Iris pigment epithelial cell (primary cell): ENCODE measurements at places on chromosomes 6 and 20.

DNA sequence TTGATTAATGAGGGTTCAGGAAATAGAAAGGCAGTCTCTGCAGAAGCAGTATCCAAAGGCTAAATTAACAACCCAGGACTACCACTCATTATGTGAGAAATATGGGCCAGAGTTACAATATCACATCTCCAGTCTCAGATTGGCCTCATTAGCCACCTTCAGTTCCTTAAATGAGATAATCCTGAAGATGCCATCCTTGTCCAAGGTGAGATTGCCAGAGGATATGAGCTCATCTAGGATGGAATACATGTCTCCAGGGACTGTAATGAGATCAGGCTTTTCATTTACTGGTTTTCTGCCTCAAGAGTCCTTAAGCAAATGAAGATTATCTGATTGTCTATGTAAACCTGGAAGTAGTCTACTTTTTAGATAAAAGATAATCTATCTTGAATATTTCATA lies 196.3 kb downstream of the FUT9 start:
- no peak for DNase-seq

DNA sequence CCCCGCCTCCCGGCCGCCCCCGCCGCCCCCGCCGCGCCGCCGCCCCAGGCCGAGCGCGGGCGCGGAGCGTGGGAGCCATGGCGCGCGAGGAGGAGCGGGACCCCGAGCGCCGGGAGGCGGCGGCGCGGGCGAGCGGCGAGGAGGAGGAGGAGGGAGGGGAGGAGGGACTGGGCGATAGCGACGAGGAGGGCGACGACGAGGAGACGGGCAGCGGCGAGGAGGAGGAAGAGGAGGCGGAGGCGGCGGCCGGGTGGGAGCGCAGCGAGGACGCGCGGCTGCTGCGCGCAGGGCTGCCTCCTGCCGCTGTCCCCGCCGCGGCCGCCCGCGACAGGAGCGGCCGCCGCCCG lies at the start of gene SLC24A3:
Gene SLC24A3, plus strand, starts transcription at position 174 of the 347 bp plus-strand sequence.
- DNase-seq = no peak

DNA sequence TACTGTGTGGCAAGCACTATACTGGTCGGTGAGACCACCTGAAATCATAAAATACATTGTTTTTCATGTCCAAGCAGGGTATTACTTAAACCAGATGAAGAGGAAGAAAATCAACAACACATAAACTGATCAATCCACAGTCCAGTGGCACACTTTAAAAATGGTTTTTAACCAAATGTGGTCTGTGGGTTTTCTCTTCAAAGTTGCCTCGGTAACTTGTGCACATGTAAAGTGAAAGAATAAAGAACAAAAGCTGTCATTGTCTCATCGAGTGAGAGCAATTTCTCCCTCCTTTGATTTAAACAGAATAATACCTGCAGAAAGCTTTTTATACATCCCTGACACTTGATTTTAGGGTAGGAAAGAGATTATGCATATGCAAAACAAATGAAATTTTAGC lies 3.7 kb downstream of the FLRT3 start:
- DNase-seq = no peak

- no peak for DNase-seq
Observed at GRCh38 chr20:50015993-50016770, 33.4 kb downstream of the SNAI1 start.
